ENCODE measurements at places on chromosomes 11 and 22.

- H3K27ac ChIP-seq = no peak overlapping the region
- H3K27me3 ChIP-seq = peaks cover 32% of the 10 kb centered on the region
- H3K36me3 ChIP-seq = no peaks in the 10 kb centered on the region
Observed at GRCh38 chr22:49627217-49628181, 200.2 kb downstream of the BRD1 start.

GRCh38 chr11:18624161-18624560 lies 10.0 kb downstream of the SPTY2D1 start:
- DNase-seq = no peak
- no peak overlapping the region for H3K27ac ChIP-seq
- no peaks in the 10 kb centered on the region for H3K36me3 ChIP-seq
- H3K4me3 ChIP-seq = no peak overlapping the region

- H3K27me3 ChIP-seq = no peaks in the 10 kb centered on the region
- DNase-seq = no peak
- no peaks in the 10 kb centered on the region for H3K4me1 ChIP-seq
Observed at GRCh38 chr22:18980829-18981228, 44.7 kb upstream of the PRODH start.

DNA sequence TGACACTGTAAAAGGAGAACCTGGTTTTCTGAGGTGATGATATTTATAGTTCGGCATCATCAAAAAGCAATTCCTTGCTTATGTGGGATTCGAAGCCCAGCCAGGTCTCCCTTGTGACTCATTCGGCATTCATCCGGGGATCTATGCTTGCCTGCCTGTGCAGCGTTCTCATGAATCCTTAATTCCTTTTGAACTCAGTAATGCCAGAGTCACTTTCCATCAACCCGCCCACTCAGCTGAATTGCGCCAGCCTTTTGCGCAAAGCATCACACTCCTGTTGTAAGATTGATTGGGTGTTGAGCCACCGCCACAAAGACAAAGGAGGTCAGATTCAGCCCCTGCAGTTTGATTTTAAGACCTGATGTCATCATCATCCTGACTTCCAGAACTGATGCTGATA lies 128.6 kb downstream of the SLC17A6 start:
- no peaks in the 10 kb centered on the region for H3K36me3 ChIP-seq
- no peaks in the 10 kb centered on the region for H3K4me1 ChIP-seq
- DNase-seq = no peak
- no peaks in the 10 kb centered on the region for H3K27me3 ChIP-seq
- no peak overlapping the region for H3K4me3 ChIP-seq
- H3K27ac ChIP-seq = no peak overlapping the region

DNA sequence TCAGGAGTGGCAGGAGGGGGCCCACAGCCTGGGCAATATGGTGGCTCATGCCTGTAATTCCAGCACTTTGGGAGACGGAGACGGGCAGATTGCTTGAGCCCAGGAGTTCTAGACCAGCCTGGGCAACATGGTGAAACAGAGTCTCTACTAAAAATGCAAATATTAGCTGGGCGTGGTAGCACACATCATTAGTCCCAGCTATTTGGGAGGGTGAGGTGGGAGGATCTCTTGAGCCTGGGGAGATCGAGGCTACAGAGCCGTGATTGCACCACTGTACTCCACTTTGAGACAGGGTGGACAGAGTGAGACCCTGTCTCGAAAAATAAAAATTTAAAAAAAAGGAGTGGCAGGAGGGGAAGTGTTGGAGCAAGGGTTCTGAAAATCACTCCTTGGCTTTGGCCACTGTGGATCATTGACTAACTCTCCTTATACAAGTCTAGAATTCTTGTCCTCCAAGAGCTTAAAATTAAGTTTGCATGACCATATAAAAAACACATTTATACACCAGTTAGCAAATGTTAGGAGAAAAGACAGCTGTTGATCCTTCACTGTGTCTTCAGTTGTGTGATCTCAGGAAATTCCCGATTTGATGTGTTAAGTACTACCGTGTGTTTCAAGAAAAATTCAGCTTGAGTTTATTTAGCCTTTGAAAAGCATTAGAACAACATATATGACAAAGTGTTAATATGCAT lies 2.3 kb upstream of the WEE1 start:
- peak overlapping the region; percentile 3 for H3K27ac ChIP-seq
- H3K4me3 ChIP-seq = no peak overlapping the region
- no peaks in the 10 kb centered on the region for H3K27me3 ChIP-seq
- peak; percentile 27 for DNase-seq
- H3K36me3 ChIP-seq = no peaks in the 10 kb centered on the region

DNA sequence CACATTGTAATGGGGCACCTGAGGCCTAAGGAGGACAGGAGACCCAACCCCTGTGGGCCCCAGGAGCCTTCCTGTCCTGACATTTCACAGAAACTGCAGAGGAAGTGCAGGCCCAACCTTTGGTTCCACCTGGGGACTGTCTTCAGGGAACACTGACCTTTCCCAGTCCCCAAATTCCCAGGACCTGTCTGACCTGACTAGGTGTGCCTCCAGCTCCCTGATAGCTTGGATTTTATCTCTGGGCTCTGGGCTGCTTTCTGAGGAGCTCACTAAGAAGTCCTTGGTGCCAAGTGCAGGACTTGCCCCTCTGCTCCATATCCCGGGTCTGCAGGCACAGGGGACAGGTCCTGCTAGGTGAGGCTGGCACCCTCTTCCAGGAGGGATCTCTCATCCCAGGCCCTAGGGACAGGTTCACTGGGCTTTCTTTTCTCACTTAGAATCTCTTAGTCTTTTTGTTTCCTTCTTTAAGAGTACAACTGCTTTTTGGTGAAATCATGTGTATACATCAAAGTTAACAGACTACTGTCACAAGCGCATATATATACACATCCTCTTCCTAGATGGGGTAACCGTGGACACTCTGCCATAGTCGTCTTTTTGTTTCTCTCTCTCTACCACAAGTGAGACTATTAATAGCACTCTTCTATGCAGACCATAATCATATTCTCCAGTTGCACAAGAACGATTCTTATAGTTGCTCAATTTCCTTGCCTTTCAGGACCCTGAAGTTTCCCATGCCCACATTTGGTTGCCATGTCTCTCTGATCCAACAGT lies 72.0 kb upstream of the IGLL5 start:
- no peaks in the 10 kb centered on the region for H3K27me3 ChIP-seq
- no peak overlapping the region for H3K27ac ChIP-seq
- H3K4me3 ChIP-seq = no peak overlapping the region

DNA sequence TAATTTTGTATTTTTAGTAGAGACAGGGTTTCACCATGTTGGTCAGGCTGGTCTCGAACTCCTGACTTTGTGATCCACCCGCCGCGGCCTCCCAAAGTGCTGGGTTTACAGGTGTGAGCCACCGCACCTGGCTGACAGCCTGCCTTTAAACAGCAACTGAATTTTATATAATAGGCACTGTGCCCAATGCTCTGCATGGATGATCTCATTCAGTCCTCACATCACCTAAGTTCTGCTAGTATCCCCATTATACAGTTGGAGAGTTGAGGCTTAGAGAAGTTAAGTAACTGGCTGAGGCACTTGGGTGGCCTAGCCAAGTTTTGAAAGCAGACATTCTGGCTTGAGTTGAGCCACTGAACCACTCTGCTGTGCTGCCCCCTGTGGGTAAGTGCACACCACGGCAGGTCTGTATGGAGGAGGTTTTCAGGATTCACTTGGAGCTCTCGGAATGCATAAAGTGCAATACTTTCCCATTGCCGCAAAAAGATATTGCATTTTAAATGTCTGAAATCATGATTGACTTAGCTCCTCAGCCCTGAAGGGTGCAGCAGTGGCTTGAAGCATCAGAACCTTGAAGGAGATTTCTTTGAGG lies 112.4 kb downstream of the LDLRAD3 start:
- no peak overlapping the region for H3K4me3 ChIP-seq
- DNase-seq = no peak
- no peaks in the 10 kb centered on the region for H3K4me1 ChIP-seq
- peak overlapping the region; percentile 40 for H3K27ac ChIP-seq
- no peaks in the 10 kb centered on the region for H3K27me3 ChIP-seq

GRCh38 chr11:4903484-4903883 lies at the start of gene OR51A7:
Gene OR51A7 (plus strand): TSS chr11:4903783. CDS start chr11:4907370, 3,587 bp downstream.
- no peaks in the 10 kb centered on the region for H3K36me3 ChIP-seq
- DNase-seq = no peak
- no peaks in the 10 kb centered on the region for H3K4me1 ChIP-seq

- H3K27ac ChIP-seq = no peak overlapping the region
- H3K27me3 ChIP-seq = no peaks in the 10 kb centered on the region
- peak; percentile 48 for DNase-seq
- H3K36me3 ChIP-seq = no peaks in the 10 kb centered on the region
- H3K4me1 ChIP-seq = no peaks in the 10 kb centered on the region
Observed at GRCh38 chr11:115201111-115201792, 303.0 kb downstream of the CADM1 start.

- no peak overlapping the region for H3K4me3 ChIP-seq
- H3K36me3 ChIP-seq = peaks cover 26% of the 10 kb centered on the region
- H3K4me1 ChIP-seq = no peaks in the 10 kb centered on the region
- H3K27ac ChIP-seq = no peak overlapping the region
Observed at GRCh38 chr11:9893474-9893873, 229.6 kb downstream of the SWAP70 start.

- no peak overlapping the region for H3K4me3 ChIP-seq
- H3K27ac ChIP-seq = no peak overlapping the region
- no peak for DNase-seq
Observed at GRCh38 chr11:62472063-62472884, 53.4 kb downstream of the SCGB1A1 start.
